ENCODE measurements at places on chromosomes 1 and 21.

DNA sequence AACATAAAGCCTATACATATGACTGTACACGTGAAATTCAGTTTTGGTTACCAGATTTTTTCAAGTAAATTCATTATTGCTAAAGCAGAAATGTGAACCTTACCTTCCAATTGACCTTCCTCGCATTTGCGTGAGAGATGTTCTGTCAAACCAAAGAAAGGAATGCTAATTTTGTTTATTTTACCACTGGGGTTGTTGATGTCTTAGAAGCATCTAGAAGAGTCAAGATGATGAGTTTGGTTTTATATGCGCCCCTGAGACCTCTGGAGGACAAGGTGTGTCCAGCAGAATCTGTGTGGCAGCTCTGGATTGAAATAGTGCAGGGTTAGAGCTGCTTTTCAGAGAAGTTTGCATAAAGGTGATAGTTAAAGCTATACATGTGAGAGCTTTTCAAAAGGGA lies 48.4 kb downstream of the ZBTB40 start:
- DNase-seq, result no peak

DNA sequence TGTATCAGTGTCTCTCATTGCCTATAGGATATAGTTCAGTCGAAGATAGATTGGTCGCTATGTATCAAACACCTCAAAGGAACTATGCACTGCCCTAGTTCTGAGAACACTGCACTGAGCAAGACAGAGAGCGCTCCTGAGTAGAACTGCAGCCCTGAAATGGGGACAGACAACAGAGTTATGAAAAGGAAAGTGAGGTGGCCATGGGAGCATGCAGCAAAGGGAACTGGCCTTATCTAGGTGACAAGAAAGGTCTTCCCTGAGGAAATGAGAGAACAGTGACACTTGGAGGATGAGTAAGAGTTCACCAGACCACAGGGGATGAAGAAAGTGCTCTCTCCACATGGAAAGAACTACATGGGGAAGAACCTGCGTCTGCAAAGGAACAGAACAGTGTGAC lies 7.5 kb upstream of the G0S2 start:
- no peak for DNase-seq

DNA sequence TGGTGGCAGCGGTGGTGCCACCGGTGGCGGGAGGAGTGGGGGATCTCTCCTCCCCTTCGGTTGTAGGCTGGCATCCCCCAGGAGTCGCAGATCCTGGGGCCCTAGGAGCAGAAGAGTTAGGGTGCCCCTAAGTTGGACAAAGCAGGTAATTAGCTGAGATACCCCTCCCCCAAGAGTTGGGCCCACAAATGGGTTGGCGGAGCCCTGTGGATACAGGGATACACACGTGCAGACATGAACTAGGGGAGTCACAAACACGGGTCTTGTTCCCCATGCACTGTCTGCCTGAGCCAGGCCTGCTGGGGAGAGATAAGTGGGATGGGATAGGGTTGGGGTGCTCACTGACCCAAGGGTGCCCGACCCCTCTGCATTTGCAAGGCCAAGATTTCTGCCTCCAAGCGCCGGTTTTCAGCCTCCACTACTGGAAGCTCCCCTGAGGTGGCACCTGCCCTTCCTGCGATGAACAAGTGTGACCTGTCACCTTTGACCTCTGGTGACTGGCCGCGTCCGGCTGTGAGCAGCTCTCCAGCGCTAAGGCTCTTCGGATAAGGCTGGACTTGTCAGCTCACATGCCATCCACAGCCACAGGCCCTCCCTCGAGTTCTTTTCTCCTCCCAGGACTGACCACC lies 1.8 kb downstream of the CCDC17 start:
- no peak for DNase-seq

- DNase-seq, result no peak
Measured at GRCh38 chr1:29912425-29912824, 676.1 kb downstream of the PTPRU start.

DNA sequence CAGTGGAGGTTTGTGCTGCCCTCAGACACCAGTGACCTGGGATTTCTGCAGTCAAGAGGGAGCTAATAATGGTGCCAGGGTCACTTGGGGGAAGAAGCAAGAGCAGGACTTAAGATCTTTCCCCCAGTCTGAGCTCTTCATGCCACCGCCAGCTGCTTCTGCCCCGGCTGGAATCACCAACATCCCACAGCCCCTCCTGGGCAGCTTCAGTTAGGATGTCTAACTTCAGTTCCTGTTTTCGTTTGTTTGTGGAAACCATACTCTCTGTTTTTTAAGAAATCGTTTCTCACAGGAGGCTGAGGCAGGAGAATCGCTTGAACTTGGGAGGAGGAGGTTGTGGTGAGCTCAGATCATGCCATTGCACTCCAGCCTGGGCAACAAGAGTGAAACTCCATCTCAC lies 25.6 kb upstream of the PRDM2 start:
- DNase-seq, result no peak

- no peak for DNase-seq
Measured at GRCh38 chr1:215543191-215543606, 23.9 kb upstream of the KCTD3 start.

DNA sequence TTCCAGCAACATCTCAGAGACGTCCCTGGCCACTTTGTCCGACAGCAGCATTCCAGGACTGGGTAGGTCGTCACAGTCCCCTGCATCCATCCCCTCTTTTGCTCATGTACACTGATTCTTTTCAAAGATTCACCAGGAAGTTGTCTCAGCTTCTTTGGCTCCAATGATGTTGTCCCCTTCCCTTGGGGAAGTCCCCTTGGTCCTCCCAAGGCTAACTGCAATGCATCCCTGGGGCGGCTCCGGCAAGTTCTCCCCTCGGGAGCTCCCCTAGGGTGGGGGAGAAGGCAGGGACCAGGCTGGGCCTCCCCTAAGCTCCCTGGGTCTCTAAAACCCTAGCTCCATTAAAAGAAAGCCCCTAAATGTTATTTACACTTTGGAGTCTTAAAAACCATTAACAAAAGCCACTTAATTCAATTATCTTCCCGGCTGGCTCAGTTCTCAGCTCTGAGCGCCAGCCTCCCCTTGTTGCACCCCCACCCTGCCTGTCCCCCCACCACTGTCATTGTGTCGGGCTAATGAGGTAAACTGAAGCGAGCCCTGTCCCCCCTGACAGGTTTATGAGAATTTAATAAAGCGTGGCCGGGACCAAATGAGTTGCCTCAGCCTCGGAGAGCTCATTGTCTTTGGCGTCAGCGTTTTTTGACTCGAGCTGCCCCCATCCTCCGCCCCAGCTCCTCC lies 25.3 kb downstream of the KNCN start:
- DNase-seq, result no peak

- no peak for DNase-seq
Measured at GRCh38 chr1:201137579-201138310, 10.8 kb upstream of the ASCL5 start.

GRCh38 chr1:93814059-93814794 lies 64.8 kb downstream of the DNTTIP2 start:
- DNase-seq, result no peak

- DNase-seq, result no peak
Measured at GRCh38 chr1:19942088-19942487, 18.7 kb upstream of the PLA2G2E start.

- no peak for DNase-seq
Measured at GRCh38 chr1:186142916-186143315, 232.1 kb downstream of the TPR start.

GRCh38 chr1:244727871-244728474 lies 75.0 kb downstream of the DESI2 start:
- no peak for DNase-seq

- DNase-seq, result no peak
Measured at GRCh38 chr1:85289848-85290335, 13.5 kb upstream of the BCL10 start.

- DNase-seq, result no peak
Measured at GRCh38 chr1:71850936-71851335, 431.4 kb downstream of the NEGR1 start.

DNA sequence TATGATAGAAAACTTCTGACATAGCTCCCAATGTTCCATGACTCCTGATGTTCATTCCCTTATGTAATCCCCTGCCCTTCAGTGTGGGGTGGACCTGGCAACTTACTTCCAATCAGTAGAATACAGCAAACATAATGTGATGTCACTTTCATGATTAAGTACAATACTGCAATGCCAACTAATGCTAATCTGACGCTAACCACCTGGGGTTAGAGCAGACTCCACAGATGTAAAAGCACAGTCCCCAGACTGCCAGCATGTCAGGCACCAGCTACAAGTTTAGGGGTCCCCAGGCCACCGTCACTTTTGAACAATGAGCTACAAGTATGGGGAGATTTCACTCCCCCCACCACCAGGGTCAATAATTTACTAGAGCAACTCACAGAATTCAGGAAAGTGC lies 32.3 kb upstream of the FBXO28 start:
- no peak for DNase-seq

GRCh38 chr1:160400223-160400645 lies at the start of gene VANGL2:
Gene VANGL2 (plus strand): TSS chr1:160400564. CDS start chr1:160415838, 15,274 bp downstream.
- DNase-seq, result no peak

DNA sequence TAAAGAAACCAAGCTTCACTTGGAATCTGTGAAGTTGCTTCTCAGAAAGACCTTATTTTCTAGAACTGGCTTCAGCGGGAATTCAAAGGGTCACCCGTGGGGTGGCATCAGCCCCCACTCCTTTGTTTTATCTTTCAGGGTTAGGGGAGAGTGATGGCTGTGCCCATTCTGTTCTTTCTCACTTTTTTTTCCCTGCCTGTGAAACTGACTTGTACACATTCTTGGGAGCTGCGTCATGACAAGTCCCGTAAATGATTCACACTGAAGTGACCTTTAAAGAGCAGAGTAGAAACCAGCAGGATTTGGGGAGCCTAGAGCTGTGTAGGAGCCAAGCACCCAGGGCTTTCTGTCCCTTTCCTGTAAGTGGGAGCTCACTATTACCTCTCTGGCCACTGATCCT lies 43.8 kb downstream of the SLC44A3 start:
- no peak for DNase-seq

DNA sequence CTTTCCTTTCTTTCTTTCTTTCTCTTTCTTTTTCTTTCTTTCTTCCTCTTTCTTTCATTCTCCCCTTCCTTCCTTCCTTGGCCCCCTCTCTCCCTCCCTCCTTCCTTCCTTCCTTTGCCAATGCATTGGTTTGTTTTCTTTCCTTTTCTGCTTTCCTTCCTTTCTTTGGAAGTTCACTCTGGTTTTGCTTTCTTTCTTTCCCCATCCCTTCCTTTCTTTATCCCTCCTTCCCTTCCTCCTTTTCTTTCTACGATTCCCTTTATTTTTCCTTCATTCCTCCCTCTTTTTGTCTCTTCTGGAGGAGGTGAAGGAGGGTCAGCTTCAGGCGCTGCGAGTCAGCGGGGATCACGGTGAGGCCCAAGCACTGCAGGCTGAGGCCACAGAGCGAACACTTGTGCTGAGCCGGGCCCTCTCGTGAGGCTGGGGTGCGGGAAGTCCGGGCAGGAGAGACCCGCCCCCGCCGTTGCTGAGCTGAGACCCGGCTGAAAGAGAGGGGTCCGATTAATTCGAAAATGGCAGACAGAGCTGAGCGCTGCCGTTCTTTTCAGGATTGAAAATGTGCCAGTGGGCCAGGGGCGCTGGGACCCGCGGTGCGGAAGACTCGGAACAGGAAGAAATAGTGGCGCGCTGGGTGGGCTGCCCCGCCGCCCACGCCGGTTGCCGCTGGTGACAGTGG lies 1.5 kb downstream of the SIM2 start:
- no peak for DNase-seq

DNA sequence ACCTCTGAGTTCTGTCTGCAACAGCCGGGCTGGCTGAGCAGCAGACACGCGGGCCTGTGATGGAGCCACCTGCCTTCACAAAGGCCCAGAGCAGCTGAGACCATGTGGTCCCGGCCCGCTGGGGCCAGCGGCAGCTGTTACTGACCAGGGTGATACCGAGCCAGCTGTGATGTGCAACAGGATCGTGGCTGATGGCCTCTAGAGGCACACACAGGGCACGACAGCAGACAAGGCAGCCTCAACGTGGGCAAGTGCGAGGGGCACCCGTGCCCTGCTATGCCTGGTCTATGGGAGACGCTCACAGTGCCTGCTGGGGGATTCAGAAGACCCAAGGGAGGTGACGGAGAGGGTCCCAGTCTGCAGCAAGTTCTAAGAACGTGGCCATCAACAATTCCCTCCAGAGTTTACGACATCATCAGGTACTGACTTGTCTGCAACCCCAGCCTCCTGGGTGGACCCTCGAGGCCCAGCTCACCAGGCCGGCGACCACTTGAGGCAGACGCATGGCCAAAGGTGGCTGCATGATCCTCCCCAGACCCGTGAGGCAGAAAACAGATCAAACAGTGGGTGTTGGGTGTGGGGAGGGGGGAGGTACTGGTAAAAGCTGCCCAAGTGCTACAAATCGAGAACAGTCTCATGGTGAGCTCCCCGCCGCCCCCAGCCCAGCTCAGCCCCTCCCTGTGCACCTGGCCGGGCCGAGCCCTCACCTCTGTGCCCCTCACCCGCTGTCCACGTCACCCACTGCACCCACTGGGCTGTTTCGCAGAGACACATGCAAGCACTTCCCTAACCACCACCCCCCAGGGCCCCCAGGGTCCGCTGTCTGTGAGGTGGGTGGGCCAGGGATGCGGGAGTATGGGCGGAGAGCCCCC lies 6.0 kb downstream of the POFUT2 start:
- no peak for DNase-seq

DNA sequence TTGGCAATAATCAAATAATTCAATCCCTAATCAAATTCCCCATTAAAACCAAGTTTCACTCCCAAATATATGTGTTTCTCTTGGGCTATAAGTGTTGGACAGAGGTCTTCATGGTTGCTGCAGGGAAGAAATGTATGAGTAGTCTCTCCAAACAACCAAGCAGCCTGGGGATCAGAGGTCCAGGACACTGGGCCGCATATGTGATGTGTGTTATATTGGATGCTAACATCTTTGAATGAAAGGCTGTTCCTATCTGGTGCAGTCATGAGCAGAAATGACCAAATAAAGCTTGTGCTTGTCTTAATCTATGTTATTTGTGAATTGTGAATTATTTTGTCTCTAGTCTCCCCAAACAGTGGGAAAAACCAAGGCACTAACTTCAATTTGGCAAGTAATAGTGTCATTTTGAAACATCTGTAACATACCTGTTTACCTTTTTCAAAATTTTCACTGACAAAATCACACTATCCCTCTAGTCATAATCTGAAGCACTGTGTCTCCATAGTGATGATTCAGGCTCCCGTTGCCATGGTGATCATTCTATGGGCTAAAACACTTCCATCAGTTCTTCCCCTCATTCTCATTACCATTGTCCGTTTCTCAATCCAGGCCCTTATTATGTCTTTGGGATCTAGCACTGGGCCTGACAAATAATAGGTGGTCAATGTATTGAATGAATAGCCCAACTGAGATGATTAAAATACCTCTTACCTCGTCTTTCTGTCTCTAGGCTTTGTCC lies 12.5 kb upstream of the TADA1 start:
- no peak for DNase-seq
